ENCODE measurements at places on chromosomes 12 and 14.
A peak's percentile ranks its signal among the peaks of the same experiment; 100 is the strongest.

DNA sequence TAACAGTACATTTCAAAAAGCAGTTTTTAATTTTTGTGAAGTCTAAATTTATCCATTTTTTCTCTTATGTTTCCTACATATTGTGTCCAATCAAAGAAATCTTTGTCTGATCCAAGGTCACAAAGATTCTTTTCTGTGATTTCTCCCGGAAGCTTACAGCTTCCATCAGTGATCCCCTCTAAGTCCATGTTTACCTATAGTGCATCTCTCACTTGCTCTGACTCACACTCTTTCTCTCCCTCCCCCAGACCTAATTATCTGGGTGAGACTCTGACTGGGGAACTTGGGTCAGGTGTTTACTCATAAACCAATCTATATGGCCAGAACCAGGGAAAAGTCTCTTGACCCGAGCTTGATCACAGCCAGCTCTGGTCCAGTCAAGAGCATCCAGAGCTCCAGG, 224.4 kb downstream of the SPTSSA start:
- DNase-seq, result no peak

- no peak for DNase-seq
Observed at GRCh38 chr12:14113031-14113430, 131.6 kb upstream of the GRIN2B start.

GRCh38 chr12:109053382-109054123, 1.2 kb downstream of the USP30 start:
- DNase-seq, result no peak

DNA sequence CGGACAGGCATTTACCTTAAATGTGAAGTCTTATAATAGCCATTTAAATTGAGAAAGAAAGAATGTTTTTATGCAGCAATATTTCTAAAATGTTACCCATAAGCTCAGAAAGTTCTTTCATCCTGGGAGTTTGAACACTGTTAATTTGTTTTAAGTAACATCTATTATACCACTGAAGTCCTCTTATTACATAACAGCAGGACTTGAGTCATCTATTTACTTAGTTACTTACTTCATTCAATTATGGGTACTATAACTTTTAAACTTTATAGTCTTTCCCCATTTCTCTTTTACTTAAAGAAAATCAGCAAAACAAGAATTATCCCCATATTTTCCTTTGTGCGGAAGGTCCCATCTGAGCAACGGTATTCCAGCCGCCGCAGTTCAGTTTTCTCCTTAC, 473.1 kb downstream of the ETNK1 start:
- no peak for DNase-seq

- DNase-seq, result no peak
Observed at GRCh38 chr14:70794294-70794693, 15.0 kb downstream of the MAP3K9 start.

GRCh38 chr12:304805-305204, 42.2 kb upstream of the SLC6A13 start:
- no peak for DNase-seq

GRCh38 chr12:112183141-112184021, 58.0 kb downstream of the TRAFD1 start:
- DNase-seq, result no peak

DNA sequence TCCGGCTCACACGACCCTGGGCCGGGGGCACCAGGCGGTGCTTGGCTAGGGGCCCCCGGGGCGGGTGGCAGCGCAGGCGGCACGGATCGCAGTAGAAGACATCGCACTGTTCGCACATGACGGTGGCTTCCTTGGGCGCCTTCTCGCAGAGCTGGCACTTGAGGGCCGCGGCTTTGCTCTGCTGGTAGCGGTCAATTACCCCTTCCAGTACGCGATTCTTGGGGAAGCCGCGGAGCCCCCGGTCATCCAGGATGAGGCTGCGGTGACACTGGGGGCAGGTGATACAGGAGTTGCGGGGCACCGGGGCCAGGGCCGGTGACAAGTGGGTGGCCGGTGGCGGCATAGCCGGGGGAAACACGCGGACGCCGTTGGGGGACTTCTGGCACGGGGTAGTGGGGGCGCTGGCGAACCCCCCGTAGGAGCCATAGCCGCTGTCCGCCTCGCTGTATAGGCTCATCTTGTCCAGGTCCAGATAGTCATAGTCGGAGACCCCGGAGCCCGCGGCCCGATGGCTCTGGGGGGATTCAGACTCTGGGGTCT, 553 bp downstream of the TRIM9 start:
- no peak for DNase-seq

GRCh38 chr12:128794661-128795529, 28.9 kb downstream of the SLC15A4 start:
- no peak for DNase-seq

DNA sequence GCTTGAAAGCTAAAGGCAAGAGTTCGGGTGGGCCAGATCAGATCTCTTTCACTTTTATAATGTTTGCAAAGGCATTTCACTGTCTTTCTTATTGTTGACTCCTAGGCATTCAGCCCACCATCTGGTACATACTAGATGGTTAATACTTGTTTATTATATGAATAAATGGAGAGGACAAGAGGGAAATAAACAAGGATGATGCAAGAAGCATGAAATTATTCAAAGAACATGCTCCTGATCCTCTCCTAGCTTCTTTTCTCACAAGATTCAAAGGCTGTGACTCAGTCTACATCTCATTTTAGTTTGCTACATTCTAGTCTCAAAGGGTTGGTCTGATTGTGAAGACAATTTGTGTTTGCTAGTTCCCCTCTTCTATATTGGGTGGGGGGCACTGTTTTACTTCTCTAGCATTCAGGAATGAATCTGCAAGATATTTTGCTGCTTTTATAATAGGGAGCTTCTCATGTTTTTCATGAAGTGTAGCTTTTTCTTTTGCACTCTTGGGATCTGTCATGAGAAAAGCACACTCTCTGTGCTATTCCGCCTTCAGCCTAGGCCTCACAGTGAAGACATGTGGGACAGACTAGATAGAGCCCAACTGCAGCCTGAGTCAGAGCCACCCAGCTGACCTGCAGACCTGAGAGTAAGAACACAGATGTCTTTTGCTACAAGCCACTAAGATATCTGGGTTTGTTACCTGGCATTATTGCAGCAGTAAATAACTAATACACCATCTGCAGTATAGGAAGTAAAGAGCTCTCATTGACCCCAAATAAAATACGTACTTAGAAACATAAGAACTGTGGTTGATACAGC, 65.7 kb downstream of the PTHLH start:
- no peak for DNase-seq

GRCh38 chr14:76267322-76268046, 108.5 kb upstream of the ESRRB start:
- no peak for DNase-seq

DNA sequence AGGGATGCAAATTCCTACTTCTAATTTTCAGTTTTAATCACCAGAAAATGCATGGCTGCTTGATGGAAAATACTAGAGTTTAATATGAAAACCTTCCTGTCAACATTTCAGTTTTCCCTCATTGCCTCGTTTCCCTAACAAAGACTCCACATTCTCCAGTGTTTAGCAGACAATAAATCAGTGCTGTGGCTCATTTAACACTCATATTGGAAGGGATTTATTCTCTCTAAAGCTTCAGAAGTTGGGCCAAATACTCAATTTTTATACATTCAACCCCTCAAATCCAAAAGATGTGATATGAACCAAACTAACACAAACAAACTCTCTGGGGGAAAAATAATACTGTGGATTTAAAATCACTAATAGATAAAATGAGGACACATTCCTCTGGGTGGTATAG, 482.5 kb downstream of the FLRT2 start:
- no peak for DNase-seq

DNA sequence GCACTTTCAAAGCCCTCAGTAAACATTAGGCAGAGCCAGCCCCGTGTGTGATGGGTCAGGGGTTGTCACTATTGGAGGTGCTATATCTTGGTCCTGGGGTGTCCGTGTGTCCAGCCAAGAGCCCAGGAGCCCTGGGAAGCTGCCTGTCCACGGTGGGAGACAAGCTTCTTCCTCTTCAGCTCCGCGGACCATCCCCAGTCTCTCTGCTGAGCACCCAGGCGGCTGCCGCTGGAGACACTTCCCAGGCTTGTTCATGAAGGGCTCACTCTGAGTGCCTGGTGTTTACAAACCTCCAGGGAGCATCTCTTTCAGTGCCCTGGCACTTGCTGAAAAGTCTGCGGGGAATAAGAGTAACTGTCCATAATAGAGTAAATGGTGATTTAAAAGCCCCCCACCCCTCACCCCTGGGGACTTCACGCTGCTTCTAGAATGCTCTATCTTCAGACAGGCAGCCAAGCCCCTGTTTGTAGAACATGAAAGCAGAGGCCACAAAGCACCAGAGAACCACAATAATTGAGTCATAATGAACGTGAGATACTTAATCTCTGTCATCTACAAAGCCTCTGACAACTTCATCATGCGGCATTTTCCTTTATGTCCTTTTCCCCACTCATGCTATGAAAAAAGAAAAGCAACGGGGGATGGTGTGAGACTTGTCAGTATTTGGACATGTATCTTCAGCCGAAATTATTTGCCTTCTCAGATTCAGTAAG, 178.6 kb downstream of the TMEM132C start:
- DNase-seq, result no peak

- DNase-seq, result peak; percentile 42
Observed at GRCh38 chr14:24365600-24366412, 2.2 kb upstream of the NFATC4 start.

GRCh38 chr12:54460317-54460923, 13.0 kb downstream of the GTSF1 start:
- no peak for DNase-seq

DNA sequence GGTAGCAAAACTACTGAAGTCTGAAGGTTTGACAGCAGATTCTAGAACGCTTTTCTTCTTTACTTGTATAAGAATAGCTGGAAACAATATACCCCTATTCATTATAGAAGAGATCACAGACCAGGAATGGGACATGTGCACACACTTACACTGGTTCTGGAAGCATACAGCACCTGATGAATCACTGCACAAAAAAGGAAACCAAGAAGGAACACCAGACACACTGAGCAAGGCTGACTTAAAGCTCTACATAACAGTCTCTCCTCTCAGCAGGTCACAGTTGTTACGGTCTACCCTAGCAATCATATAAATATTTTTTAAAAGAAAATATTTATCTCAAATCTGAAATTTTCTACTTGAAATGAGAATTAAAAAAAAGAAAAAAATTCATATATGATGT, 13.5 kb downstream of the ATP2B1 start:
- DNase-seq, result no peak

DNA sequence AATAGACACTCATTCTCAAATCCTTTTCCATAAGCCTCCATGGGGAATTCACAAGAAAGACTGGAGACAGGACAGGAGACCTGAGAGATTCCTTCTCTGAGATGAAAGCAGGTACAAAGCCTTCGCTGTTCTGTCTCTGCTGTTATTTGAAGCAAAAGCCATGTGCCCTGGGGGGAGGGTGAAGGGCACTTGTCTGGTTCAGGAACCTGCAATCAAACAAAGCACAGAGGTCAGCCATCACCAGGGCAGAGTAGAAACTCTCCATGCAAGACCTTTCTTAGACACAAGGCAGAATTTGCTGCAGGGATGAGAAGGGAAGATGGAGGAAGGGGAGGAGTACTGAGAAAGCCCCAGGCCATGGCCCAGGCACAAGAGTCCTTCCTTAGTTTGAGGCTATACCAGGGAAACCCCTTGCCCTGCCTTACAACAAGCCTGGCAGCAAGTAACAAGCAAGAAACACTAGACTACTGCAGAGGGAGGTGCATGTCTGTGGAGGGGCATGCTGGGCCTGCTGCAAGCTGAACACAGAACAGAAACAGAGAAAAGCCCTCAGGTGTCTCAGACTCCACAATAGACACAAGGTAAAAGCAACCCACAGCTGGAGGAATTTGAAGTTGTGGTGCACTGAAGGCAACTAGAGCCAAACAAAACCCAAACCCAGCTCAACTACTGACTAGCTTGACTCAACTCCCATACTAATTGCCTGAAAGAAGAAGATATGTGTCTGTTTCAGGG, 7.8 kb upstream of the ART4 start:
- no peak for DNase-seq

DNA sequence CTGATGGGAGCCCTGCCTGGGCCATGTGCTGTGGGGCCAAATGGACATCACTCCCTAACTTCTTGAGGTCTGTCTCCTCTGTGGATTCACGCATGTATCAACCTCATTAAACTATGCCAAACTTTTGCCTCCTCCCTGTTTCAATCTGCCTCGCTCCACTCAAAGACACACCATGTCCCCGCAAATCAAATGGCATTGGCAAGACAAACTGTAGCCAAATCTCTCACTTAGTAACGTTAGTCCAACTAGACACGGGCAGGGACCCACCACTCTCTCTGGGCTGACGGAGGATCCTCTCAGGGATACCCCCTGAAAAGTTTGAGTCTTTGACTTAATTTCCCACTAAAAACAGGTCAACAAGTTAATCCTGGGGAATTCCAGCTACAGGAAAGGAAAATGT, 8.0 kb downstream of the ZBTB39 start:
- DNase-seq, result no peak

DNA sequence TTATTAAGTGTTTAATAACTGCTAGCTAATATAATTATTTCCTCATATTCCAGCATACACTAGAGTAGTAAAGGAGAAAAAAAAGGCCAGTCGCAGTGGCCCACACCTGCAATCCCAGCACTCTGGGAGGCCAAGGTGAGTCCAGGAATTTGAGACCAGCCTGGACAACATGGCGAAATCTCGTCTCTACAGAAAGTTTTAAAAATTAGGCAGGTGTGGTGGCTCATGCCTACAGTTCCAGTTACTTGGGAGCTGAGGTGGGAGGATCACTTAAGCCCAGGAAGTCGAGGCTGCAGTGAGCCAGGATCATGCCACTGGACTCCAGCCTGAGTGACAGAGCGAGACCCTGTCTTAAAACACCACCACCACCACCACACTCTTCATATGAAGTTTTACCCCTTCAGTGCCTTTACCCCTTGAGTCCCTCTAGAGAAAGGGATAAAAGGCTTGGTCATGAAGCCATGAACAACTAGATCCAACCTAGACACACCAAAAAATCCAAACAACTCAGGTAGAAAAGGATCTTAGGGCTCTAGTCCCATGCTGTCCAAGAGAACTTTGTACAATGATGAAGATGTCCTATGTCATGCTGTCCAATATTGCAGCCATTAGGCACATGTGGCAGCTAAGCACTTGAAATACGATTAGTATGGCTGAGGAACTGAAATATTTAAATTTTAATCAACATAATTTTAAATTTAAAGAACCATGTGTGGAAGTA, 29.6 kb downstream of the ATXN2 start:
- DNase-seq, result no peak

GRCh38 chr12:122117979-122118378, 39.4 kb downstream of the MLXIP start:
- no peak for DNase-seq

DNA sequence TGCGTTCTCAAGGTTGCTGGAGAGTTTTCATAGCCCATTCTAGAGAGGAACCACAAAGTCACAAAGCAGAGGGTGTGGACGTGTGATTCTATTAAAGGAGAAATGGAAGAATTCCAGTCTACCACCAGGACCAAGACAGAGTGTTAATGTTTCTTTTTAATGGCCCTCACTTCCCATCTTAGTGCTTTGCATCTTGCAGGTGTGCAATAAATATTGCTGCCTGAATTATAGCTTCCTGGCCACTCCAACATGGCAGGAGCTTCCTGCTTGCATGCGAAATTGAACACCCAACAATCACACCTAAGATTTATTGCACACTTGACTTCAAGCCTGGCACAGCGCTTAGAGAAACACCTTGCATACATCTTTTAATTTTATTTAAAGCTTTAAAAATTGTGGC, 22.4 kb upstream of the PPP1CC start:
- no peak for DNase-seq

GRCh38 chr12:122022393-122023338, 982 bp downstream of the BCL7A start:
- DNase-seq, result no peak

All from activated T-helper 1 cell treated with anti-CD3 and anti-CD28 coated beads, Interleukin-2, amount 50 U/mL, for 16 hours (primary cell).